ENCODE measurements at places on chromosomes 6 and 20.

DNA sequence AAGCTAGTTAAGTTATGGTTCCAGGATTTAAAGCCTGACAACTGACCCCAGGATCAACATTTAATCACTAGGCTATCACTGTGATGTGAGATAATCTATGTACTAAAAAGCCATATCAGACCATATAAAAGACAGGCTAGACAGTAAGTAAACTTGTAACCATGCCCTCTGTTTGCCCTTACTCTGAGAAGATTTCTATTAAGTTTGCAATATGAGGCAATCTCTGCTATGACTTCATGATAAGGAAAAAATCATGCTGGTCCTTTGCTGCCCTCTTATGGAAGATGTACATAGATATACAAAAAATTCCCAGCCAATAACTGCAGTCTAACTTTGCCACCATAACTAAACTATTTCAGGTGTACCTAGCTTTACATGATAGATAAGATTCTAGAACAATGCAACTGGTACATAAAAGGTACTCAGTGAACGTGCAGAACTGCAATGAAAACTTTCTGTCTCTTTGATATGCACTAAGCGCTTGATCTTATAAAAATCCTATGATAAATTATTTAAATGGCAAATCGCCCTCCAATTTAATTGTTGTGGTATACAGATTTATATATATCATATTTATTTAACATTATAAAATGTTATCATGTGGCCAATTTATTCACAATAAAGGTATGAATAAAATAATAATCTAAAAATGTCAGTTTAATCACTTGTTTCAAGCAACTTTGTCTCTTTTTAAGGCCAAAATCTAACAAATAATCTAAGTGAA is 70.5 kb downstream of the FAM217A start:
- no peak for DNase-seq

DNA sequence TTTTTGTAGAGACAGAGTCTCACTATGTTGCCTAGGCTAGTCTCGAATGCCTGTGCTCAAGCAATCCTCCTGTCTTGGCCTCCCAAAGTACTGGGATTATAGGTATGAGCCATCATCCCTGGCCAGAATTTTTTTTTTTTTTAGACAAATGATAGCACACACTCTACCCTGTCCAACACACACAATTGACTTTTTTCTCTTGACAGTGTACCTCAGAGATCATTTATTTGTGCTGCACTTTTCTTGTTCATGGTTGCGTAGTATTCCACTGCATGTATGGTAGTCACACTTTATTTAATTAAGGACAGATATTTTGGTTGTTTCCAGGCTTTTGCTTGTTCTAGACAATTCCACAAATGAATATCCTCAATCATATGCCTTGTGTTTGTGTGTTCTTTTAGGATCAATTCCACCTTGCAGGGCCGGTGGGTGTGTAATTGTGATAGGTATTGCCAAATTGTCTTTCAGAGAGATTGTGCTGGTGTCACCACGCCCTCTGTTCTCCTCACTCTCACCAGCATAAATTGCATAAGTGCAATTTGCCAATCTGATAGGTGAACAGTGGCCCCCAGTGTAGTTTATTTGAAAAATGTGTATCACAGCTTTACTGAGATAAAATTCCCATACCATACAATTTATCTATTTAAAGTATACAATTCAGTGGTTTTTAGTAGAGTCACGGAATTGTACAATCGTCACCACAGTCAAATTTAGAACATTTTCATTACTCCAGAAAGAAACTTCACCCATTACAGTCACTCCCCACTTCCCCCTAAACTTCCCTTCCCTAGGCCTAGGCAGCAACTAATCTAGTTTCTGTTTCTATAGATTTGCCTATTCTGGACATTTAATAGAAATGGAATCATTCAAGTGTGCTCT is 20.1 kb downstream of the SRC start:
- no peak for DNase-seq

DNA sequence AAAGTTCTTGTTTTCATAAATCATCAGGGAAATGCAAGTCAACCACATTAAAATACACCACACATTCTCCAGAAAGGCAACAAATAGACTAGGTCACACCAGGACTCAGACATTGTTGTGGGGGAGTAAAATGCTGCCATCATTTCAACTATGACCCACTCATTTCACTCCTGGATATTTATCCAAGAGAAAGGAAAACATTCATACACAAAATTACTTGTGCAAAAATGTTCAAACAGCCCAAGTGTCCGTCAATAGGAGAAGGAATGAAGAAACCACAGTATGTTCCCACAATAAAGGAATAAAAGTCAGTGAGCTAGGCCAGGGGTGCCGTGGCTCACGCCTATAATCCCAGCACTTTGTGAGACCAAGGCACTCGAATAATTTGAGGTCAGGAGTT is 81.5 kb upstream of the QKI start:
- DNase-seq: no peak

GRCh38 chr20:59771506-59772372 is 161.7 kb downstream of the SYCP2 start:
- DNase-seq: no peak

GRCh38 chr20:10990625-10991382 is 317.0 kb upstream of the JAG1 start:
- no peak for DNase-seq

GRCh38 chr20:19840111-19840710 is 82.2 kb downstream of the RIN2 start:
- DNase-seq: no peak

GRCh38 chr6:158649289-158650143 is at the start of gene SYTL3:
SYTL3 (plus strand) TSS chr6:158650054; CDS start chr6:158663269, 13,215 bp downstream.
- no peak for DNase-seq

GRCh38 chr6:16543521-16543920 is 217.7 kb downstream of the ATXN1 start:
- no peak for DNase-seq

GRCh38 chr6:142707255-142707654 is 237.7 kb downstream of the HIVEP2 start:
- no peak for DNase-seq

All from H54 (cell line).